Stimulated activated CD4-positive, alpha-beta T cell treated with anti-CD3 and anti-CD28 coated beads, Interleukin-1b, Interleukin-23, amount 100 ng/mL, for 1 hour (primary cell): ENCODE measurements at places on chromosomes 16 and 17.
A peak's percentile ranks its signal among the peaks of the same experiment; 100 is the strongest.

DNA sequence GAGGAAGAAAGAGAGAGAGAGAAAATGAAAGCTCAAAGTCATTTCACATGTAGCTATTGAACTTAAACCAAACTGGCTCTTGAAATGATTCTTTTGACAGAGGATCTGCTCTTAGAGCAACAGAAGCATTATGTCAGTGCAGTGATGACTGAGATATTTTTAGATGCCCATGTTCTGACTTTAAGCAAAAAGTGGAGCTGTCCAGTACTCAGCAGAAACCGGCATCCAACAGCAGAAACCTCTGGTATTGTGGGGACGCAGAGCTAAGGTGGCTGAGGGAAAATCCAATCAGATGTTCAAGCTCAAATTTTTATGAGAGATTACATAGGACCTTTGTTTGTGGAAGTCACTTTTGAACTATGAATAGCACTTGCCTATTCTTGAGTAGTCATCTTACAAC, 69.8 kb upstream of the ANKFN1 start:
- no peak for DNase-seq

GRCh38 chr16:66889622-66890021, 9.3 kb downstream of the PDP2 start:
- no peak for DNase-seq

DNA sequence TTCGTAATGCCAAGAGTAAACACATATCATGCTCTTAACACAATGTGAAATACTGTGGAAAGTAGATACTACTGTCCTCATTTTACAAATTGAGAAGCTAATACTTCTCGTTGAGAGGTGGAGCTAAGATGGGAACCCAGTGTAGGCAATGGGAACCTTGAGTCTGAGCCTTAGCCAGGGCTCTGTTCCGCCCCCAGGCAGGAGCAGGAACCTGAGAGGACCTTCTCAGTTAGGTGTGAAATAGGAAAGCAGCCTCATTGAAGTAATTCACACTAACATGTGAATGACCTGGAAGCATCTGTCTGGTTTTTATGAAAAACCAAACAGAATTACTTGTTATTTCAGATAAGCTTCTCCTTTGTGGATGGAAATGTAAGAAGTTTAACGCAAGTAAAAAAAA, 62.6 kb upstream of the RBFOX1 start:
- DNase-seq = no peak

DNA sequence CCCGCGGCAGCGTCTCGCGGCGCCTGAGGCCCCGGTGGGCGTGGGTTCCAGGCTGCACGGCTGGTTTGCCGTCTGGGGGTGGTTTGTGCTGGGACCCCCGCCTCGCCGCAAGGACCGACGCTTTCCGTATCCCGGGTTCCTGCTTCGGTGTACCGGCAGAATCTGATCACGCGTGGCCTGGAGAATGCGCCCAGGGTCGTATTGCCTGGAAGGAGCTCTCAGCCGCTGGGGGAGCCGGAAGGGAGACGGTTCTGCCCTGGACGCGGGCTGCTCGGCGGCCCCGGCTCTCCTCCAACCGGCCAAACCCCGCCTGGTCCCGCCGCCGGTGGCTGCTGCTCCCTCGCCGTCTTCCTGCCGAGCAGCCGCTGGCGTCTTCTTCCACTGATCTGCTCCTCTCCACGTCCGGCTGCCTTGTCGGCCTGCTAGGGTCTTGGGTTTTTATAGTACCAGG, 39.8 kb downstream of the ZNF778 start:
- no peak for DNase-seq

DNA sequence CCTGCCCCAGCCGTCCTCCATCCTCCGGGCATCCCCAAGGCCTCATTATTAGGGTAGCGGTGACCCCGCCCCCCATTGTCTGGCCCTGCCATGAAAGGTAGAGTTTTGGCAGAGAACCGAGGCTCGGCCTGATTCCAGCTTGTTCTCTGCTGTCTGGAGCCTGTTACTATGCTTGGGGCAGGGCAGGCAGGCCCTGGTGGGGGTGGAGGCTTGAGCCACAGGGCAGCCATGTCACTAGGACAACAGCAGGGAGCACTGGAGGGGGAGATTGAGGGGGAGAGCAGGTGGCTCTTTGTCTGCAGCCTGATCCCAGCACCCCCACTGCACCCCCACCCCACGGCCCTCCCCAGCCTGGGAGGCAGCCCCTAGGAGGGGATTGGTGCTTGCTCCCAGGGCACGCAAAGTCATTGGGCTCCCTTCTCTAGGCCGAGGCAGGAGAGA, 15.4 kb downstream of the RHBDL3 start:
- DNase-seq = no peak

DNA sequence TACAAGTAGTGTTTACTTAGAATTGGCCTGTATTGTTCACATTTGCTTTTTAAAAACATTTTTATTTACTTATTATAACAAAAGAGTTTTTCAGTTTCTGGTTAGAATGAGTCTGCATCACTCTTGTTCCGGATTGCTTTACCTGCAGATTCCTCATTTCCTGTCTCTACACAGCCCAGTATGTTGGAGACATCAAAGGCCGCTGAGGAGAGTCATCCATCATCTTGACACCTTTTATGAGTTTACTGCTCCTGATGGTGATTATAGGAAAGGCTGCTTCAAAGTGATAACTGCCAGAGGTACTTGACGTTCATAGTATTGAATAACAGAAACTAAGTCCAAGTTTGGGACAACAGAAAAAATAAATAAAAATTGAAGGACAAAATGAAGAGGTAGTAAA, 490.5 kb upstream of the CA10 start:
- no peak for DNase-seq

DNA sequence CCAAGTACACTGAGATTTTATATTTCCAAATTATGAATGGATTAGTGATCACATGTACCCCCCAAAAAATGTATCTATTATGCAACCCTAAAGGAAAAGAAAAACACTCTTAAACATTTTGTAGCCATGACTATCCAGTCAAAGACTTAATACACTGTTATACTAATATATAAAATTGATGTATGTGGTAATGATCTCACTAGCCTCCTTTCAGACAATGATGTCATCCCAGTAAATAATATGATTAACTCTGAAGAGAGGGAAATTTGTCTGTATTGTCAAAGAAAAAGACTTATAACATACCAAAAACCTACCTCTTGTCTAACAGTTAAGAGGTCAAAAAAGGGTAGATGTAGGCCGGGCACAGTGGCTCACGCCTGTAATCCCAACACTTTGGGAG, 80.7 kb downstream of the USP32 start:
- no peak for DNase-seq

GRCh38 chr17:77365584-77366186, 224.9 kb downstream of the SEC14L1 start:
- no peak for DNase-seq

DNA sequence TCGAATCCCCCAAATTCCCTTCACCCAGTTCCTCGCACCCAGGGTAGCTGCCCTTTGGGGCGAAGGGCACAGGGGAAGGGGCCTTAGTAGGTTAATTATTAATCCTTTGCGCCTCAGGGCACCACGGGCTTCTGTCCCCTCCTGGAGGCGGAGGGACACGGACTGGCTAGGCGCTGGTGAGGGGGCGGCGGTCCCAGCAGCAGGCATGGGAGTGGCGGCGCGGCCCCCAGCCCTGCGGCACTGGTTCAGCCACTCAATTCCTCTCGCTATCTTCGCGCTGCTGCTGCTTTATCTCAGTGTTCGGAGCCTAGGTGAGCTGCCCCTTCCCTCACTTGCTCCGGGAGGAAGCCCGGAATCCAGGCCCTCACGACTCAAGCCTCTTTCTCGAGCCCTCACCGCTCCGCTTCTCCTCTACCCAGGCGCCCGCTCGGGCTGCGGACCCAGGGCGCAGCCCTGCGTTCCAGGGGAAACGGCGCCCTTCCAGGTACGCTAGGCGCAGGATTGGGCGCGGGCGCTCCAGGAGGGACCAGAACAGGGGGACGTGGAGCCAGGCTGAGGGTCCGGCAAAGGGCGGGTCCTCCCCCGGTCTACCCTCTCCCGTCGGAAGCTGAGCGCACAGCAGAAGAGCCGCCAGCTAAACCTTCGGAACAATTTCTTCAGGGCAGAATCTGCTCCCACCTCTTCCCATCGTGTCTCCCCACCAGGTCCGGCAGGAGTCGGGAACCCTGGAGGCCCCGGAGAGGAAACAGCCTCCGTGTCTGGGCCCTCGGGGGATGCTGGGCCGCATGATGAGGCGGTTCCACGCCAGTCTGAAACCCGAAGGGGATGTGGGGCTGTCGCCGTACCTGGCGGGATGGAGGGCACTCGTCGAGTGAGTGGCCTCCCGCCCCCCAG, at the start of gene GLTPD2:
Gene GLTPD2 (plus strand): TSS at position 158 of the 894 bp plus-strand sequence. CDS start 48 bp downstream, at position 206.
- no peak for DNase-seq

DNA sequence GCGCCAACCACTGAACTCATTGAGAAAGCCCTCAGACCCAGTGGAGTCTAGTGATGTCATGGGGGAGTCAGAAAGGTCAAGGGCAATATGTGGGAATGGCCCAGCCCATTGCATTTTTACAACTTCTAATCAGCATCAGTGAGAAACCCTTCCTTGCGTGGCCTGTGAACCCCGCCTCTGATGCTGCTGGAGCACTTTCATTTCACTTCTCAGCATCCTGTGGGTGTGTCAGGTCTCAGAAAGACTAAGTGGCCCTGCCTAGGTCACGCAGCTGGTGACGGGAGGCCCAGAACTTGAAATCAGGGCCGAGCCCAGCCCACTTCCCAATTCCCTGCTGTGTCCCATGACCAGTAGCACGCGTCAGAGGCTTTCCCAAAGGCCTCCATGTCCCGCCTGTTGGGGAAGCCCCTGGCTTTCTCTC, 6.1 kb downstream of the DNAI2 start:
- DNase-seq = peak; percentile 9
